Stimulated activated CD4-positive, alpha-beta T cell treated with anti-CD3 and anti-CD28 coated beads, Interleukin-1b, Interleukin-23, amount 100 ng/mL, for 1 hour (primary cell): ENCODE measurements at places on chromosomes 12 and 14.

GRCh38 chr12:68397566-68398158 lies 65.5 kb upstream of the MDM1 start:
- DNase-seq = no peak

- no peak for DNase-seq
Measured at GRCh38 chr14:97388408-97388807, 591.2 kb downstream of the VRK1 start.

DNA sequence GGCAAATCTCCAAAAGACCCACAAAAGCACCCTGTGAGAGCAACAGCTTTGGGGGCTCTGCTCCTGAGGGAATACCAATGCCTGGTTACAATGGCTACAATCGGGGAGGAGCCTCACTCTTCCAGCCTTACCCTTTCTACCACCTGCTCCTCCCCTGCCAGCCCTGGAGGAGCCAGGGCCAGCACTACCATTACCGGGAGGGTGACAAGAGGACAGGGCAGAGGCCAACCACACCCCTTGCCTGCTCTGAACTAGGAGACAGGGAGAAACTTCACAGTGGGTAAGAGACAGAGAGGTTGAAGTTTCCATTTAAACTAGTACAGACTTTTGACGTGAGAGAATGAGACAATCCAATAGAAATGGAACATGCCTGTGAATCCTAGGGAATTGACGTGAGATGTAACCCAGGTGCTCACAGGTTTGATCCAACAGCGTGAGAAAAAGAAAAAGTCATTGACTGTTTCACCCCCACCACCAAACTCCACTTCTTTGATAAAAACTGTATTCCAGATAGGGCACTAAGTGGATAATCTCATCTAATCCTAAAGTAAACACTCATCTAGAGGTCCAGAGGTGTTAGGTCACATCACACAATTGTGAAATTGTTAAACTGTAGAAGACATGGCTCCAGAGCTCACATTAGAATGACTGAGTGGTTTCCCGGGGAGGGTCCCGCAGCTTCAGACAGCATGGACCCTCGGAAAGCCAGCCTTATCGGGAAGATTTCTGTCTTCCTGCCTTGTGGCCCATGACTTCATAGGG lies 8.4 kb upstream of the TC2N start:
- no peak for DNase-seq

DNA sequence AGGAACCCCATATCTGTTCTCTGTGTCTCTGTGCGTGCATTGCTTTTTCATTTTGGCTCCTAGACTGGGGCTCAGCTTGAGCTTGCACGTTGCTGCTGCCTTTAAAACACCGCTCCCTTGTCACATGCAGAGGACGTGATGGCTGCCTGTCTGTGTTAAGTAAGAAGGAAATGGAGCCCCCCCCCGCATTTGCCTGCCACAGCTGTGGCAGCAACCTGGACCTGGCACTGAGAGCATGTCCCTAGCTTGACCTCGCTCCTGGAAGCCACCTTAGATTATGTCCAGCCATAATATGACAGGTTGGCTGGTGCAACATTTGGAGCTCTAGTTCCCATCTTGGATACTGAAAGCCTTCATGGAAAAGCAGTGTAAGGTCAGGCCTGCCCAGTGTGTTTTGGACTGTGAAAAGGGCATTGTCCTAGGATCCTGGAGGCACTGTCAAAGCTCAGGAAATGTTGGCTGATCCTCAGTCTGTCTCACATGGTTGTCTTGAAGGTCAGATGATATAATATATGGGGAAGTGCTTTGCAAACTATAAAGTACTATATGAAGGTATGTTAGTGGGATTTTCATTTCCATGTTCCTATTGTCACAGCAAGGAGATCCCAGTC lies 73.8 kb downstream of the PRKCH start:
- DNase-seq = no peak

DNA sequence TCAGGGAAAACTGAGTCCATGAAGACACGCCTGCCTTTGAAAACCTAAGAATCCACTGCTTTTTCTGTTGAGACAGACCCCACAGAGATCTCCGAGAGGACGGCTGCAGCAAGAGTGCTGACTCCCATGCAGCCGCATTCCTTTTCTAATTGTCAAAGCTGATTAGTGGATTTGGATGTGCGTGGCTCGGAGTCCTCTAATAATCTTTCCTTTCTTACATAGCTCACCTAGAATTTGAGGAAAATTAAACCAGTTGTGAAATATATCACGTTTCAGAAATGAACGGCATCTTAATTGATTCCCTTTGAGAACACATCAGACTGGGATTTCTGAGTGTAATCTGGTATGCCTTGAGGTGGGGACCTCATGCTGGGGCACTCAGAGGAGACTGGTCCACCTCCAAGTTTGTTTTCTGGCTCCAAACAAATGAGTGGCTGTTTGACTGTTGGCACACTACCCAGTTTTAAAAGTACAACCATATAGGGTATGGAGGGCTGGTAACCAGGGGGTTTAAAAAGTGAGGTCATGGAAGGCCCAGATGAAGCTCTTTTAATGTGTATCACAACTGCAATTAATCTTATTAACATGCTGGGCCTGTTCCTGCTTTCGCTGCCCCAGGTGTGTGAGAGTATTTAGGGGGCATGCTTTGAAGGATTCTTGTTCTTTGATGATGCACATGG lies 63.3 kb downstream of the RASSF3 start:
- no peak for DNase-seq

- DNase-seq = no peak
Measured at GRCh38 chr14:68235011-68235410, 415.4 kb downstream of the RAD51B start.

- no peak for DNase-seq
Measured at GRCh38 chr12:109718390-109718789, 4.8 kb downstream of the FAM222A start.

- DNase-seq = no peak
Measured at GRCh38 chr14:54202288-54202687, 194.5 kb upstream of the CDKN3 start.

DNA sequence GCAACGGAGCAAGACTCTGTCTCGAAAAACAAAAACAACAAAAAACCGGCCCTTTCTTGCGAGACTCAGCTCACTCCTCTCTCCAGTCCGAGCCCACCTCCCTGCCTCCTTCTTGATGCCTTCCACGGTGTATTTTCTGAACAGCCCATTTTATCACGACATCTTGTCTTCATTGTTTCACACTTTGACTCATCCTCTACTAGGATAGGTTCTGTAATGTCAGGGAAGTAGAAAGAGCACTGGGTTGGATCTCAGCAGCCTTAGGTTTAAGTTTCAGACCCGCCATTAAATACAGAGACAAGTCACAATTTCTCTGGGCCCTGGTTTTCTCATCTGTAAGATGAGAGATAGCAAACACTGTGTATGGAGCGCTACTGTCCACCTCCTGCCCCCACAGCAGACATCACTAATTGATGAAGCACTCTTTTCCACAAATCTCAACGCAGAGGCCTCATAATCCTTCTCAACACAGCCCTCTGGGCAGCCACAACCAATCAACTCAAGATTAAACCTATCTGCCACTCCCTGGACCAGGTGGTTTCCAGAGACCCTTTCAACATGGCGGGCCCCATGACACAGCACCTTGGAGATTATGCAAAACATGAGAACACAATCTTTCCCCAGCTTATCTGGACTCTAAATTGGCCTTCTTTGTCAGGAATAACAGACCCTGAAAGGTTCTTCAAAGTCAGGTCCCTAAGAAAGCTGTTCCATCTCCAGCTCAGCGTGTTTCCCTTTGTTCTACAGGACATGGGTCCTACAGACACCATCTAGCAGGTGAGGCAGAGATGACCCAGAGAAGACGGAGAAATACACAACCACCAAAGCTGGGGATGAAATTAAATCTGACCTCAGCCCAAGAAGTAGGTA lies 35.6 kb downstream of the CCDC88C start:
- no peak for DNase-seq
